DND-41 (cell line): ENCODE measurements at places on chromosomes 7 and 10.

DNA sequence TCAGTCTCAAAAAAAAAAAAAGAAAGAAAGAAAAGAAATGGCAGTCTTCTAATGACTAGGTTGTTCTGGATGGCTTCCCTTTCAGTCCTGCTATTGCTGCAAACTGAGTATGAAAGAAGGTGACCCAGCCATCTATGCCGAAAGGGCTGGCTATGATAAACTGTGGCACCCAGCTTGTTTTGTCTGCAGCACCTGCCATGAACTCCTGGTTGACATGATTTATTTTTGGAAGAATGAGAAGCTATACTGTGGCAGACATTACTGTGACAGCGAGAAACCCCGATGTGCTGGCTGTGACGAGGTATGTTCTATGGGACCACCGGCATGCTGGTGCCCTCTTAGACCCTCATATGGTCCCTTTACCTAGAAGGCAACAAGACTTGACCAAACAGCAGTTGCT is 41.3 kb downstream of the TES start:
- DNase-seq, result no peak

DNA sequence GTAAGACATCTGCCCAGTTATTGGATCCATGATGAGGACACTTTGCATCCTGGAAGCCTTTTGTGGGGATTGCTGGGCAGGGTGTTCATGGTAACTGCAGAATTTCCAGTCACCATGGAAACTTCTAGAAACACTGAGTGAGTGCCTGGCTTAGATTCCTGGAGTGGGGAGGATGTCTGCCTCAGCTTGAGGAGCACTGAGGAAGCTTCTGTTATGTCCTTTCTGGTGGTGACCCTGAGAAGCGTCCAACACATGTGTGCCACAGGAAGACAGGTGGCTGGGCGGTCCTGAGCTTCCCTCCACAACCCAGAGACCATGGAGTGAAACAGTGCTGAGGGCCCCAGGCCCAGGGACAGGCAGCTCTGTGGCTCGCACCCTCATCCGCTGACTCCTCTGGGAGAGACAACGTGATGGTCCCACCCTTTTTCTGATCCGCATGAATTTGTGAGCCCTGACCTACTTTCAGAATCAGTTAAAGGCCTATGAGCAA is 191.8 kb upstream of the CXCL12 start:
- no peak for DNase-seq

DNA sequence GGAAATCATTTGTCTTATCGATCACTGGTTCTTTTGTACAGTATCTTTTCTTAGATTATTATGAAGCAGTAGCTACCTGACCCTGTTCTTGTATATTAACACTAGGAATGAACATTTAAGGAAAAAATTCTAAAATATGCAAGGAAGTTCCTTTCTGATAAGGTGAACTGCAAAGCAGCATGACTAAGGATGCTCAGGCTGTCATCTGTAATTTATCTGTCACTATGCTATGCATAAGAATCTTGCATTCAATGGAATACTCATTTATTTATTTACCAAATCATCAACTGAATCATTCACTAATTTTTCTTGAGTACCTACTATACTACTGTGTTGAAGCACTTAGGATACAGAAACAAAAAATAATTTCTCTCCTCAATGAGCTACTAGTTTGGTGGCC is 5.8 kb downstream of the GSDME start:
- no peak for DNase-seq

DNA sequence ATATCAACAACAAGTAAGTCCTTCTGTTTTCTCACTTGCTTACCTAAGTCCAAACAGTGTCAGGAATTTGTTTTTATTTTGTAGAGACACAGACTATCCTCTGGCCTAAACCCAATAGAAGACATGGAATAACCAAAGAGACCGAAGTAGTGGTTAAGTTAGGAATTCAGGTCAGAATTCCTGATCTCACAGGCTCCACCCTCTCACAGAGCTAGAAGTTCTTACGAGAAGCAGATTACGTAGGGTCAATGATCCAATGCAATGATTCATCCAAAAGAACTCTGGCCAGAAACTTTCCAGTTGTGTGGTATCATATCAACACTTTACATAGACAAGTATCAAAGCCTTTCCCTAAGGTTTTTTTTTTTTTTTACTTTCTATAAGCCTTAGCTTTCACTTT is 73.8 kb downstream of the IQUB start:
- DNase-seq, result no peak

DNA sequence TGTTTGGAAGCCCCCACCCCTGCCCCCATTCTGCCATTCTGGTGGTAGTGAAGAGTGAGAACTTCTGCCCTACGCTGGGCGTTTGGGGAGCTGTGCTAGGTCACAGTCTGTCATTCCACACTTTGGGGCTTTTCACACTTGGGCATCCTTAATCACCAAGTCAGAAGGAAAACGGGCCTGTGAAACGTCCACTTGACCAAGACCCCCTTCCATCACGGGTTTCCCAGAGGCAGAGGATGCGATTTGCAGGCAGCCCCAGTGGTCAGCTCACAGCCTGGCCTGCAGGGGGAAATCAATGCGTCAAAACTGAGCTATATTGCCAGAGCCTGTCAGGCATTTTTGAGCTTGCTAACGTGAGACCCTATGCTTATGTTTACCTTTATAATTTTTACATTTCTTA is 663.3 kb upstream of the MGMT start:
- DNase-seq, result no peak

- DNase-seq, result no peak
These were observed 14.4 kb downstream of the NPSR1 start for GRCh38 chr7:34672430-34672829.

DNA sequence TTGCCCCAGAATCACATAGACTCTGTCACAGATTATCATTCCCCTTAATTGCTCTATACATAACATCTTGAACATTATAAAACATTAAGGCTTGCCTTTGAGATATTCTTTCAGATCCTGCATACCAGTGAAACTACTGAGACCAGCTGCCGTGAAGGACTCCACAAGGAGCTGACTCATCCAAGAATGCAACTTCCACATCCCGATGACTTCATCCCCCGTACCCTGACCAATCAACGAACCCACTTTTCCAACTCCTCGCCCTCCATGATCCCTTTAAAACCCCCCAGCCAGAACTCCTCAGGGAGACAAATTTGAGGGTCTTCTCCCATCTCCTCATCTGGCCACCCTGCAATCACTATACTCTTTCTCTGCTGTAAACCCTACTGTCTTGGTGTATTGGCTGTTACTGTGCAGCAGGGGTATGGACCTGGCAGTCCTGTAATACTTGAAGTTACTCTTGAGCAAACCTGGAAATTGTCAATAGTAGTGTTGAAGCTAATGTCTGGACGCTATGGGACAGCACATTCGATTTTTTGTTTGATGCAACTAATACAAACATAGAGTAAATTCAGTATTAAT is 49.8 kb downstream of the HTR5A start:
- no peak for DNase-seq

DNA sequence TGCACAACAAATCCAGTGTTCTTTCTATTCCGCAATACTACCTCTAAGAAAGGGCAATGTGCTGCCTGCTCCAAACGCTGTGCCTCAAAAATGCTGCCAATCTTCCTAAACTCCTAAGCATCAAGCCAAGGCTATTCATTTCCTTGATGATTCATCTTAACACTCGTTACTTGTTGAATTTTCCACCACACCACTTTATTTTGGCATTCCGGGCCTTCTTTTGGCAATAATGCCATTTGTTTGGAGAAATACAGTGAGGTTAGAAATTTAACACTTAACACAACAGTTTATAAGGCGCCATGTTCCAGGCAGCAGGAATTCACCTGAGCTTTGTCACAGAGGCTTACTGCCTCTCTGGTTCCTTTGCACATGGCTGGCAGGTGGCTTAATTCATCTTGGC is 82.6 kb upstream of the ABCB5 start:
- no peak for DNase-seq

- DNase-seq, result no peak
These were observed 84.7 kb downstream of the PTPRZ1 start for GRCh38 chr7:121957626-121958025.

- DNase-seq, result no peak
These were observed 55.8 kb downstream of the INPP5A start for GRCh38 chr10:132593389-132593788.

GRCh38 chr7:12588259-12588904 is 17.9 kb downstream of the SCIN start:
- no peak for DNase-seq

DNA sequence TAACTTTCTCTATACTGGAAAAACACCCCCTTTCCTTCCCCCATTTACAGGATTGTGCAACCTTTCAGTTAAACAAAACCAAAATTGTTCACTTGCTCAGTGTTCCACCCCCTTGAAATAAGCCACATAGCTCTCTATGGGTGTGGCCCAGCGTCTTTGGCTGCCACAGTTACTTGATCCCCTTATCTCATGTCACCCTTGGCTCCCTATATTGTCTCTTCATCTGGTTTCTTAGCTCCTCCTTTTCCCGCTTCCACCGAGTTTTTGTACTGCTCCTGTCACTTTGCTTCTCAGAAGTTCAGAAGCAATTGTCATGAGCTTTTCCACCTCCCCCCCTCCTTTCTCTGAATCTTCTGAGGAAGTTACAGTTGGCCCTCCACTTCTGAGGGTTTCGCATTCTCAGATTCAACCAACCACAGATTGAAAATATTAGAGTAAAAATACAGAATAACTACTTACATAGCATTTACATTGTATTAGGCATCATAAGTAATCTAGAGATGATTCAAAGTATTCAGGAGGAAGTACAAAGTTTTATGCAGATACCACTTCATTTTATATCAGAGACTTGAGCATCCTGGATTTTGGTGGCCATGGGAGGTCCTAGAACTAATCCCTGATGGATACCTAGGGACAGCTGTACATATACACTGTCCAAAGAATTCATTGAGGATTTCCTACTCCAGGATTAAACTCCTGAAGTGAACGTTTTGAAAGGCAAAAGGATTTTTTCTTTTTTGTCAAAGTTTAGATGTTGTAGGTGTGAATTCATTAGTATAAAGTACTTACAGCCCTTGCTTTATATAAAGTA is 60.4 kb downstream of the ADD3 start:
- DNase-seq, result peak; percentile 85

DNA sequence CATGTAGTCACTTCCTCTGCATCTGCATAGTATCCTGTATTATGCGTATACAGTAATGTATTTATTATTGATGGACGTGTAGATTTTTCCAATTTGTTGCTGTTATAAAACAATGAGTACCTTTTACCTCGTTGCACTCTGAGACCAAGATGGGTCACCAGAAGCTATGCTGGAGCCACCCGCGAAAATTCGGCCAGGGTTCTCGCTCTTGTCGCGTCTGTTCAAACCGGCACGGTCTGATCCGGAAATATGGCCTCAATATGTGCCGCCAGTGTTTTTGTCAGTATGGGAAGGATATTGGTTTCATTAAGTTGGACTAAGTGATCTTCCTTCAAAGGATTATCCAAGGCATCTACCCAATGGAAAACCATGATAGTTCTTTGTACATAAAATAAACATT is 1.0 kb downstream of the PSMC2 start:
- DNase-seq, result no peak

- no peak for DNase-seq
These were observed 15.7 kb upstream of the FOXL3 start for GRCh38 chr7:274266-274665.

- no peak for DNase-seq
These were observed 265.9 kb downstream of the ZEB1 start for GRCh38 chr10:31584876-31585275.

DNA sequence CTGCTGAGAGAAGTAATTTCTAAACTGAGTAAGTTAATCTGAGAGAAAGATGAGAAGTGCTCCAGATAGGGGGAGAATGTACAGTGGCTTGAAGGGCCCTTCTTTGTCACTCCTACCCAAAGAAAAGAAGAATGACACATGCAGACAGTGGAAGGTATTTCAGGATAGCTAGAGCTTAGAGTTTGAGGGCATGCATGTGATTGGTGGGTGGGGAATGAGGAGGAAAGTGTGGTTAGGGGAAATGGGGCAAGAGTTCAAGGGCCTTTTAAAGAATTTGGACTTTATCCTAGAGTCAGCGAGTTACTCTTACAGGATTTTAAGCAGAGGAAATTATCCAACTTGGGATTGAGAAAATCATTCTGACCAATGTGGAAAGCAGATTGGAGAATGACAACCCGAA is 50.0 kb downstream of the ANLN start:
- DNase-seq, result no peak

DNA sequence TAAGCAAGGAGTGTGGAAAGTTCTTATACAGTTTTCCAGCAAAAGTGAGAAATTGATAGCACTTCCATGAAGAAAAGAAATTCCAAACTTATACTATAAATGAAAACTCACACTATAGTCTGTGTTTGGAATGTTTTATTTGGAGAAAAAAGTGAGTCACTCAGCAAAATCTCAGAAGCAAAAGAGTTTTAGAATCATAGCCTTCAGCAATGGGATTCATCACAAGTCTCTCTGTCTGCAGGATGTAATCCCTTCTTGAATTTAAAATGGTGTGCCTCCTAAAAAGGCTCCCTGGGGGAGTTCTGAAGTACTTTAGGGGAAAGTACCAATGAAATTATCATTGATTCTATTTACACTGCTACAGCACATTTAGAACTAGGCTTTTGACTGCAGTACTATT is 756.4 kb downstream of the XPNPEP1 start:
- DNase-seq, result no peak

GRCh38 chr7:102992938-102993717 is 80.3 kb downstream of the LRRC17 start:
- no peak for DNase-seq

- no peak for DNase-seq
These were observed 132.8 kb downstream of the TCERG1L start for GRCh38 chr10:131178521-131179331.

- no peak for DNase-seq
These were observed 38.5 kb downstream of the KLHDC10 start for GRCh38 chr7:130108809-130109208.

GRCh38 chr10:117609095-117609795 is 66.7 kb downstream of the EMX2 start:
- no peak for DNase-seq

DNA sequence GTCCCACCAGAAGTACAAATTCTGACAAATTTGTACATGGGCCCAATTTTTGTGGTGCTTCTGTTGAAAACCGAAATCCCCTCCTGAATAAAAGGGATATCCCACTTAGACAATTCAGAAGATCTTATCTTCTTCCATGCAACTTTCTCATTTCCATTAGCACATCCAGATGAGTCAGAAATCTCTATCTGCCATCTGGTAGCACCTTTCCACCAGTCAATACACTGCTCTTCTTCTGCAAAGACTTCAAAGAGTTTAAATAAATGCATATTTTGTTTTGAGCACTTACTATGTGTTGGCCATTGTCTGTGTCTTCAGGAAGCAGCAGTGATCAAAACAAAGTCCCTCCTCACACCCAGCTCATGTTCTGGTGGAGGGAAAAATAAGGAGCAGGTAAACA is 12.7 kb upstream of the KLF6 start:
- no peak for DNase-seq

- no peak for DNase-seq
These were observed 168.3 kb downstream of the CHRM2 start for GRCh38 chr7:137036768-137037167.

GRCh38 chr10:35562427-35562826 is 42.7 kb upstream of the GJD4 start:
- no peak for DNase-seq

- no peak for DNase-seq
These were observed 53.9 kb upstream of the IL6 start for GRCh38 chr7:22672846-22673680.

DNA sequence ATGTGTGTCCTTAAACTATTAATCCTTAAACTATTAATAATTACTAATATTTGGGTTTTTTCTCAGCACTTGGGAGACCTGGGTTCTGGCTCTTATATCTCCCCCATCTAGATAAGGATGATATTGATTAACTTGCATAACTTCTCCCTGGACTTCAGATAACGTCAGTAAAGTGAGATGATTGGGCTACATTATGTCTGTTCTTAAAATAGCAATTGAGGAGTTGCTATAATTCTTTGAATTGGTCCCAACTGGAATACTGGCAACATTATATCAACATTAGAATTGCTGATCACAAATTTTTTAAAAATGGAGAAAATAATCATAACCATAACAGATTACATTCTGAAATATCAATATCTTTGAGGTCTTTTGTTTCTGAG is 1.9 kb downstream of the APBB1IP start:
- DNase-seq, result no peak
